KBM-7 (cell line): ENCODE measurements at places on chromosomes 2 and 18.

DNA sequence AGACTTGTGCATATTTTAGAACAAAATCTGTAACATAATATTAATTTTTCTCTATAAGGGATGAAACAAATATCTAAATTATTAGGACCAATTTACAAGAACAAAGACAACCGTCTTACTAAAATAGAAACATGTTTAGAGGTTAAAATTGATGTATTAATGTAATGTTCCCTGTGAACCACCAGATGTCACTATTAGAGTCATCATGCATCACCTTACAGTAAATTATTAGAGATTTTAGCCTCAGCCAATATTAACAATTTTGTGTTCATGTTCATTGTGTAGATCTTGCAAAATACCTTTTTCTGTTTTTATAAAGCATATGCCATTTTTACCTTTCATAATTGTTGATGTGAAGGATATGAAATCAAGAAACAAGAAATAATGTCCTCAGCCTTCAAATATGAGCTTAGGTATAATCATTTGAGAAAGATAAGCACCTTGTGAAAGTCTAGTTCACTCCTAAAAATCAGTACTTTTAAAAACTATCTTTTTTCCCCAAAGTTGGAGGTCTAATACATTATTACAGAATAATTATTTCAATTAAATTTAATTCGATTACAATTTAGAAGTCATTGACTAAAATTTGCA, 344.3 kb upstream of the KCNH7 start:
- DNase-seq: peak; percentile 8

DNA sequence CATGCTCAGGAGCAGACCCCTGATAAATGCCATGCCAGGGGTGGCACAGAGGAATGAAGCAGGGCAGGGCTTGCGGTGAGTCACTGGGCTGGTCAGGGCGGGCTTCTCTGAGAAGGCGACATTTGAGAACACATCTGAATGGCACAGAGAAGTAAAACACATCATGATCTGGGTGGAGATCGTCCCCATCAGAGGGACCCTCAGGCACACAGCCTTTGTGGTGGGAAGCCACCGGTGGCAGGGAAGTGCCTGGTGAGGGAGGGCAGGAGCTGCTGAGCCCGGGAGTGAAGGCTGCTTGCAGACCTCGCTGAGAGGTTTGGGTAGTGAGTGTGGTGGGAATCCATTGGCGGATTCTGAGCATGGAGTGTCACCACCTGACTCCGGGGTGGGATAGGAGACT, 44.5 kb downstream of the DCDC2C start:
- no peak for DNase-seq

DNA sequence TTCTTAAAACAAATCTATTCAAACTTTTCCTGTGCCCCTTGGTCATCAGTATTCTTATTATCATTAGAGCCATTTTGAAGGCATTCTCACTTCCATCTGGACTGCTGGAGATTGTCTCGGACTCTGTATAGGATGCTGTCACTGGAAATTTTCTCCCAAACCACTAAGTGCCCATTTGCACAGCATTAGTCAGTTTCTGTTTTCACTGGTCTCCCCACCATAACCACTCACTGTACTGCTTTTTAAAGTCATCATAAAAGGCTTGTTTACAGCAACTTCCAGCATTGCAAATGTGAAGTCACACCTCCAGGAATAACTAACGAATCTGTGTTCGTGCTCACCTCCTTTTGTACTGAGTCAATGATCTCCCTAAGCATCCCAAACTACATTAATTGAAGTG, 150.9 kb upstream of the SERTAD2 start:
- no peak for DNase-seq

DNA sequence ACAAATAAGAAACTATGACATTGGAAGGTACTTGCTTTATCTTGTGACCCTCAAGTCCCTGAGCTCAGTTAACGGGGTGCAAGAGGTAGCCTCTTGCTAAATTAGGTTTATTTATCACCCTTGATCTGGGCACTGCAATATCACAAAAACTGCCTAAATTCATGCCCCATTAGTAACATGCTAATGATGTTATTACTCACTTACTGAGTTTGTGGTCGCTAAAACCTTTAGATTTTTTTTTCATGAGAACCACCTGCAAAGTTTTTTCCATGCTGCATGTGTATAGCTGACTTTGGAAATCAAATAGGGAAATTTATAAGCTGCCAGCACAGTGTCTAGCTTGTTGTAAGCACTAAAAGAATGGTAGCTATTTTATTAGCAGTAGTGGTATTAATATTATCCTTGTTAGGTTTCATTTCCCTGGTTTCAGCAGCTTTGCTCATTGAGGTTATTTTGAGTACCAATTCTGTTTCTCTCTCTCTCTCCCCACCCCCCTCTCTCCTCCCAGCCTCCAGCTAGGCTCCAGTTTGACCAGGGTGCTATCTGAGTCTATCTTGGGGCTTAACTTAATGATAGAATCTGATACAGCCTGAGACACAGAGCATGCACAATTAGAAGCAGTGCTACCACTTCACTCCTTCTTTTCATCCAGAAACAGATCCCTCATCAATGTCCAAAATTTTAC, 88.7 kb upstream of the ATP8B1 start:
- DNase-seq: no peak

- peak; percentile 56 for DNase-seq
Observed at GRCh38 chr2:62410015-62410453, 96.0 kb downstream of the TMEM17 start.

- DNase-seq: no peak
Observed at GRCh38 chr2:8409461-8410260, 272.2 kb upstream of the ID2 start.
